ENCODE measurements at places on chromosomes 1 and 21.

- DNase-seq = no peak
These were observed 13.0 kb downstream of the UCK2 start for GRCh38 chr1:165840423-165840822.

- no peak for DNase-seq
These were observed 85.7 kb upstream of the ETS2 start for GRCh38 chr21:38720074-38720473.

DNA sequence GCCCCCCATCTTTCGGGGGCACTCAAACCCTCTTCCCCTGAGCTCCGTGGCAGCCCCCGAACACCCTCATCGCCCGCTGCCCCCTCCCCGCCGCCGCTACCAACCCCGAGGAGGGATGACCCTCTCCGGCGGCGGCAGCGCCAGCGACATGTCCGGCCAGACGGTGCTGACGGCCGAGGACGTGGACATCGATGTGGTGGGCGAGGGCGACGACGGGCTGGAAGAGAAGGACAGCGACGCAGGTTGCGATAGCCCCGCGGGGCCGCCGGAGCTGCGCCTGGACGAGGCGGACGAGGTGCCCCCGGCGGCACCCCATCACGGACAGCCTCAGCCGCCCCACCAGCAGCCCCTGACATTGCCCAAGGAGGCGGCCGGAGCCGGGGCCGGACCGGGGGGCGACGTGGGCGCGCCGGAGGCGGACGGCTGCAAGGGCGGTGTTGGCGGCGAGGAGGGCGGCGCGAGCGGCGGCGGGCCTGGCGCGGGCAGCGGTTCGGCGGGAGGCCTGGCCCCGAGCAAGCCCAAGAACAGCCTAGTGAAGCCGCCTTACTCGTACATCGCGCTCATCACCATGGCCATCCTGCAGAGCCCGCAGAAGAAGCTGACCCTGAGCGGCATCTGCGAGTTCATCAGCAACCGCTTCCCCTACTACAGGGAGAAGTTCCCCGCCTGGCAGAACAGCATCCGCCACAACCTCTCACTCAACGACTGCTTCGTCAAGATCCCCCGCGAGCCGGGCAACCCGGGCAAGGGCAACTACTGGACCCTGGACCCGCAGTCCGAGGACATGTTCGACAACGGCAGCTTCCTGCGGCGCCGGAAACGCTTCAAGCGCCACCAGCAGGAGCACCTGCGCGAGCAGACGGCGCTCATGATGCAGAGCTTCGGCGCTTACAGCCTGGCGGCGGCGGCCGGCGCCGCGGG, 837 bp downstream of the FOXD3 start:
- DNase-seq = peak; percentile 24

- no peak for DNase-seq
These were observed 85.9 kb downstream of the ROR1 start for GRCh38 chr1:63859480-63860275.

DNA sequence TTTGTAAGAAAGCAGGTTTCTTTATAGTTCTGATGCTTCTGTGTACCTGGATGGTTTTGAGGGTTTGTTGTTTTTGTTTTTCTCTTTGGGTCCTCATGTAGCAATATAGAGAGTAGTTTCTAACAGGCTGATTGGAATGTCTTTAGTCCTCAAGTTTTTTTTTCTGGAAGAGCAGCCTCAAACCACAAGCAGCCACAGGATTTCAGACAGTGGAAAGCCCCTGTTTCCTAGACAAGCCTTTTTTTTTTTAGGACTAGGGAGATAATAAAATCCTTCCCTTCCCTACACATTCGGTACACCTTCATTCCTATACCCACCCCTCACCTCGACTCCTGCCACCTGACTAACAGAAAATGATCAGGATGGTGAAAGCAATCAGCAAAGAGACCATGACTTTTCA, 47.6 kb downstream of the ACP6 start:
- peak; percentile 27 for DNase-seq

DNA sequence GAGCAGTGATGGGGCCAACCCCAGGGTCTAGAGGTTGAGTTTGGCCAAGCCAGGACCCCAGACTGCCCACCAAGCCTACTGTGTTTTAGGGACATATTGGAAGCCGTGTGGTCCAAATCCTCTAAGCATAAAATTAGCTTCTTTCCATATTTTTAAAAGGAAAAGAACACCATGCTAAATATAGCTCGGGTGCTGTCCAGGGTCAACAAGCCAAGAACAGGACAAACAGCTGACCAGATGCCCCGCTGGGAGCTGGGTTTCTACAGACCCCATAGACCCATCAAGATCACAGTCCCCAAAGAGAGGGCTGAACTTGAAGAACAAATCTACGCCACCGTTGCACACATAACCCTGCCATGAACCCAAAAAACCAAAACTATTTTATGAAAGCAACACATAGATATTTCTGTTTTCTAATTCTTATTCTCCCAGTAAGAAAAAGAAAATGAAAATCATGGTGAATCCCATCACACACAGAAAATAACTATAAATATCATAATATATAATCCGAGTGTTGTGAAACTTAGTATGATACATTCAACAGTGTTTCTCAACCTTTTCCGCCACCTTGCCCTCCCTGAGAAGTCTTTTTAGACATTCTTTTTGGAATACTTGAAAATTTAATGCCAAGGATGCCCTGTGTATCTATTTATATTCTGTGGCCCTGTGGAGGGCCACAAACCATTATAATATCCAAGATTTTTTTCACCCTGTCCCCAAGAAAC, 36.2 kb upstream of the FHAD1 start:
- no peak for DNase-seq

DNA sequence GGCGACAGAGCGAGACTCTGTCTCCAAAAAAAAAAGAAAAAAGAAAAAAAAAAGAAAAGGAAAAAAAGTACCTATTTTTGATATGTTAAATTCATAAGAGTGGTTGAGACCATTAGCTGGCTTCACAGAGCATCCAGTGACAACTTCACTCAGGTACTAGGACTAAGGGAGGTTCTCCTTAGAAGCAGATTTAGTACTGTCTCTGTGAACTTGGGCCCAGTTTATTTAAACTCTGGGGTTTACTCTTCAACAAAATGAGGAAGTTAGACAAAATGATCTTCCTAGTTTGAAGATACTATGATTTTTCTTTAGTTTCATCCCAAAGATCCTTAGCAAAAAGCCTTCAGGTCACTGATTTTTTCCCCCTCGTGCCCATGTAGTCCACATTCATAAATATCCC, 21.2 kb downstream of the MACO1 start:
- no peak for DNase-seq

All from EH (cell line).